Omental fat pad (tissue), 4 donors: ENCODE measurements at places on chromosomes 11 and 22. TPM values are rescaled to one million over a fixed set of nuclear protein-coding genes. Genes with fewer than 3 reads are reported as not detected.

Gene P2RX6
- total RNA-seq = not detected

Gene OR10A2
- not detected for total RNA-seq

Gene COPB1
- 102 TPM for total RNA-seq

Gene LRRC32
- 18.7 TPM for total RNA-seq

Gene CD6
- total RNA-seq = 6.5 TPM

Gene CADM1
- total RNA-seq = 12.9 TPM
